Fibroblast of skin of abdomen (primary cell): ENCODE measurements at places on chromosomes 4 and X.

DNA sequence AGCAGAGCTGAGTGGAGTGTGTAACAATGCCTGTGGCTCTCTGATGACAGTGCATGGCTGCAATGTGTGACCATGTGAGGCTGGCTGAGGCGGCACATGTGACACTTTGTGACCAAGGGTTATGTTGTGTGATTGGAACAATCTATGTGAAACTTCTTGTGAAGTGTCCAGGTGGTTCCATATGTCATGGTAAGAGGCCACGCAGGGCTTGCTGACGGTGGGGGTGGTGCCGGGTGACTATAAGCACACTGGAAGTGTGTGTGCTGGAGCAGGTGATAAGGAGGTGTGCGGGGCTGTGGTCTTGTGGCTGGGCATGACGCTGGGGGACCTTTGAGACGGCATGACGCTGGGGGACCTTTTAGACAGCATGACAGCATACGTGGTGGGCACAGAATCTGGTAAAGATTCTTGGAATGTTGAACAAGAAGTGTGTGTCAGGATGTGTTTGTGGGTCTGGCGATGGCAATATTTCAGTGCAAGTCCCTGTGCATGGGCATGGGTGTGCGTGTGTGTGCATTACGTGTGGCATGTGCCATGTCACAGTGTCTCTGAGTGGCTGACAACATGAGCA lies 7.4 kb upstream of the HDAC6 start:
- DNase-seq, result no peak

- no peak for DNase-seq
These were observed 5.5 kb downstream of the TMEM131L start for GRCh38 chr4:153471698-153472093.

DNA sequence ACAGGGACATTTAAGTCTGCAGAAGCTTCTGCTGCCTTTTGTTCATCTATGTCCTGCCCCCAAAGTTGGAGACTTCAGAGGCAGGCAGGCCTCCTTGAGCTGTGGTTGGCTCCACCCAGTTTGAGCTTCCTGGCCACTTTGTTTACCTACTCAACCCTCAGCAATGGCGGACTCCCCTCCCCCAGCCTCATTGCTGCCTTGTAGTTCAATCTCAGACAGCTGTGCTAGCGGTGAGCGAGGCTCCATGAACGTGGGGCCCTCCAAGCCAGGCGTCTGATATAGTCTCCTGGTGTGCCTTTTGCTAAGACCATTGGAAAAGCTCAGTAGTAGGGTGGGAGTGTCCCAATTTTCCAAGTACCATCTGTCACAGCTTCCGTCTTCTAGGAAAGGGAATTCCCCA lies 170.1 kb downstream of the CCNG2 start:
- no peak for DNase-seq

DNA sequence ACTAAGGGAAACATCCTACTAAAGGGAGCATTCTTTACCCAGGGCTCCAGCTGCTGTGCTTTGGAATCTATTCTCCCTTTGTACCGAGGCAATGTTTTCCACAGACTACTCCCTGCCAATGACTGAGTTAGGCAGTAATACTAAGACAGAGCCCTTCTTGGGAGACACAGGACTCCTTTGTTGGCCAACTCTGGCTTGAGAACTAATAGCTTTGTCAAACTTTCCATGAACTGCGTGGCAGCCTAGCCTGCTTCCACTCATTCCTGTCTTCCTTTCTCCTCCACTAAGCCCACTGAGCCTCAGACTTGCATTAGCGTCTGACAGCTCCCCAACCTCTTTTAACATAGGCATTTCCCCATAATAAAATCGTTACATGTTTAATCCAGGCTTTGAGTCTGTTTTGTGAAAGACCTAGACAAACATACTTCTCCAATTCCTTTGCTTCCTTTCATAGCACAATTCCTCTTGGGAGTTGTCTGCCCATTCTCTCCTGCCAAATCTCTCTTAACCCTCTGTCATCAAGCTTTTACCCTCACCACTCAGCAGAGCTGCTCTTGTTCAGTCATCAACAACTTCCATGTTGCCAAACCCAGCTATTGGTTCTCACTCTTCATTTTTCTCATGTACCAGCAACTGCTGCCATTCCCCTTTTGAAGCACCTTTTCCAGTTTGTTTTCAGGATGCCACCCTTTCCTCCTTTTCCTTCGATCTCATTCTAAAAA lies 300.3 kb upstream of the IGFBP7 start:
- DNase-seq, result no peak
